ENCODE measurements at places on chromosomes 3 and 15.

DNA sequence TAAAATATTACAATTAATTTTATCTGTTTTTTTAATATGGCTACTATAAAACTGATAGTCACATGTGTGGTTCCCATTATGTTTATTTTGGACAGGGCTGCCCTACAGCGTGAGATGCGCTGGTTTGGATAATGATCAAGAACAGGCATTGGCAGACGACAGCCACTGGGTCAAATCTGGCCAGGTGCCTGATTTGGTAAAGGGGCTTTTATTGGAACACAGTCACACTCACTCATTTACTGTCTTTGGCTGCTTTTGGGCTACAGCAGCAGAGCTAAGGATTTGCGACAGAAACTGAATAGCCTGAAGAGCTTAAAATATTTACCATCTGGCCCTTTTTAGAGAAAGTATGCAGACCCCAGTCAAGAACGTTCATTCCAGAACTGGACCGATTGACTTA, 724.2 kb upstream of the CFAP20DC start:
- peak; percentile 77 for DNase-seq

DNA sequence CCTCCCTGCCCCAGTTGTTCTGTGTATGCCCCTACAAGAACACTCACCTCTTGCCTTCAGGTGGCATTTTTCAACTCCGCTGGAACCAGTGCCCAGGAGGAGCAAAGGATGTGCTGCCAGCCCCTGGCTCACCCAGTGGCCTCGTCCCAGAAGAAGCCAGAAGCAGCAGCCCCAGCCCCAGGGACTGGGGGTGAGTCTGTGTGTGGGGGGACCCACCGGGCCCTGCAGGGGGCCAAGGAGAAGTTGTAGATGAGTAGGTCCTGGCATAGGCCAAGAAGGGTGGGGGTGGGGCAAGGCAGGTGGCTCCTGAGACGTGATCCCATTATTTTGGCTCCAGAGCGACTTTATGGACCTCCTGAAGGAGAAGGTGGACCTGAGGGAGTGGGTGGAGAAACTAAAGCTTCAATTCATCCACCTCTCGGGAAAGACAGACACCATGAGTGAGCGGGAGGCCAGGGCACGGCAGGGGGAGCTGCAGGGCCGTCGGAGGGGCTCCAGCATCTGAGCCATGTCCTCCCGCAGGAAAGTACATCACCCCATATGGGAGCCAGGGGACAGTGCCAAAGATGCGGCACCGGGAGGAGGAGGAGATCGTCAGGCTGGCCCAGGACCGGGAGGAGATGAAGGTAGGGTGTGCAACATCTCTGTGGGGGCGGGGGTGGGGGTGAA, 29.3 kb downstream of the NGRN start:
- no peak for DNase-seq

DNA sequence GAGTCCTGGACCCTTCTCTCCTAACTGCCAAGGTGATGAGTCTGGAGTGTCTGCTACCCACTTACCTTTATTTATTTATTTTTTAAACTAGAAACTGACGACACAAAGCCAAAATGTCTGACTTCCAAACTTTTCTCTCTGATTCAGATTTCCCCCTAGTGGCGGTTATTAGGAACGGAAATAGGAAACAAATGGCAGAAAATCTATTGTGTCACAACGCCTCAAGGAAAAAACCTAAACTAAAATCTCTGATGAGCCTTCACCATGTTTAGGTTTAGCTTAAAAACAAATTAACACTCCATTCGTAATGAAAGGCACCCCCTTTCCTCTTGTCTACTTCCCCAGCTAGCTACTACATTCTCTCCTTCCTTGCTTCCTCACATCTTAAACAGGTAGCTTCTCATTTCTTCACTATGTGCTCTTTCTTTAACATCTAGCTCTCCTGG, 94.0 kb upstream of the MEX3B start:
- peak; percentile 24 for DNase-seq

- DNase-seq, result no peak
Observed at GRCh38 chr3:112904786-112905185, 58.1 kb upstream of the CD200R1L start.
